ENCODE measurements at places on chromosomes 1 and 21. TPM values are rescaled to one million over a fixed set of nuclear protein-coding genes. Genes with fewer than 3 reads are reported as not detected.

TCHHL1 gene
- not detected for total RNA-seq

OLFML2B gene
- total RNA-seq: 0.75 TPM

RBM15 gene
- 14.9 TPM for total RNA-seq

MAD2L2 gene
- total RNA-seq: 17.9 TPM

ATF3 gene
- total RNA-seq: 49.0 TPM

RNF186 gene
- total RNA-seq: not detected

SAMD11 gene
- total RNA-seq: 1.4 TPM

SAMD13 gene
- 2.3 TPM for total RNA-seq

LAMB3 gene
- total RNA-seq: 0.83 TPM

FAM78B gene
- 2.7 TPM for total RNA-seq

C1orf116 gene
- 3.3 TPM for total RNA-seq

KCNJ10 gene
- not detected for total RNA-seq

IRF6 gene
- total RNA-seq: 99.4 TPM

ETV3L gene
- total RNA-seq: not detected

LCE3E gene
- total RNA-seq: not detected

RYR2 gene
- total RNA-seq: 822 TPM

SRGAP2 gene
- 17.7 TPM for total RNA-seq

PLA2G2F gene
- total RNA-seq: not detected

GJA9 gene
- not detected for total RNA-seq

NBPF8 gene
- 4.0 TPM for total RNA-seq

Measured in heart left ventricle (tissue), 16 donors.